Fibroblast of skin of left quadriceps (primary cell): ENCODE measurements at places on chromosomes 12 and 14.

- no peak for DNase-seq
These were observed 39.4 kb upstream of the PPP2R5C start for GRCh38 chr14:101721951-101722661.

- no peak for DNase-seq
These were observed 267.5 kb downstream of the CCDC91 start for GRCh38 chr12:28457785-28458184.

DNA sequence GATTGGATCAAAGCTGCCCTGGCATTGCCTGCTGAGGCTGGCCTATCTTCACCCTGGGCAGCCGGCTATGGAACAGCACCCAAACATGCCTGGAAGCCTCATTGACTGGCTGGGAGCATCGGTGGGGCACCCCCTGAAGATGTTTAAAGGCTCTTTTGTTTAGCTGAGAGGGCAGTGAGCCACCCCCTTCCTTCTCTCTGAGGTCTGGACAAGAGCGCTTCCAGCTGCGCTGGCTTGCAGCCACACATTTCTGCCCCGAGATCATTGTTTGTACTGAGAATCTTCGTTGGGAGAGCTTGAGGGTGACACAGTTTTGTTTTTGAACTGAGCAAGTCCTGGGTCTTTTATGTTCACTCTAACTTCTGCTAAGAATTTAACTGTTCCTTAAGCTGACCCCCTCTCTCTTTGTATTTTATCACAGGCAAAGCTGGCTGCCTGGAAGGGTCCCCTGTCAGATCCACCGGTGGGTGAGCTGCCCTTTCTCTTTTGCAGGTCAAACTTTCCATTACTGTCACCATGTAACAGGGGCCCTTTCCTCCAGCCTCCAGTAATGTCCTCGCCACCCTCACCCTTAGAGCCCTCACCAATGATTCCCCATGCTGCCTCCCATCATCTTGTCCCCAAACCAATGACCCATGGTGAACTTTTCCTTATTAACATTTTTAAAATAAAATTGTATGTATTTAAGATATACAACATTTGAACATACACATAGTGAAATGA is 212.2 kb downstream of the KIF26A start:
- DNase-seq = no peak

DNA sequence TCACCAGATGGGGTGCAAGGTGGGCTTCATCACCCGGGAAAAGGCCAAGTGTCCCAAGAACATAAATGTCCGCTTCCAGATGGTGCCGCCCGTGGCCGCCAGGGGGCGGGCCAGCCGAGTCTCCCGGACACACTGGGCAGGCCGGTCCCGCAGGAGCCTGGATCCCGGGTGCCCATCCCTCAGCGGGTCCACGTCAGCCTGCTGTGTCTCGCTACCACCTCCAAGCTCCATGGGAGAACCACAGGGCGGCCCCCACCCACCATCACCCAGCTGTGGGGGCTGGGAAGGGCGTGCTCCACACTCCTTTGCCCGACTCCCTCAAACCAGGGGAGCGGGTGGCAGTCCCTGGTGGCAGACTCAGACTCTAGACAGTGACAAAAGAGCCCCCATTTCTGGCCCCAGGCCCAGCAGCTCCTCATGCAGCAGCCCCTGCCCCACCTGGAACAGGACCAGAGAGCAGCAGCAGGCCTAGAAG is 22.0 kb upstream of the NUDT14 start:
- peak; percentile 26 for DNase-seq

DNA sequence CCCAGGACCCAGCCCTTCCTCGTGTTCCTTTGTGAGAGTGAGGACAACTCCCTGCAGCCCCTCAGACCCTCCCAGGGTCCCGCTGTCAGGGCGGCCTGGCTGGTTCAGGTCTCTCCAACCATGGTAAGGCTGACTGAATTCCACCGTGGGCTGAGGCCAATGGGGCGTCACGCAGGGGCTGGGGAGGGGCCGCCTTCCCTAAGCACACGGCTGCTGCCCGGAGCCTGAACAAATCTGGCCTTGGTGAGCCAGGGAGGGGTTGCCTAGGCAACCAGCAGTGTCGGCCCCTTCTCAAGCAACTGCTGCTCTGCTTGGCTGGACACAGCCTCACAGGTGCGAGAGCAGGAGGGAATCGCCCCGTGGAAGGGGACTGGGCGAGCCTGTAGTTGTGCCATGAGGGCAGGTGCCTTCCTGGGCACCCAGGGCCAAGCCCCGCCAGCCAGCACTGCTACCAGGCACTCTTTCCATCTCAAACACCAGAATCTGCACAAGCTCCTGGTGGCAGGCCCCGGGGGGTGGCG is 37.0 kb upstream of the GALNT9 start:
- no peak for DNase-seq

- DNase-seq = no peak
These were observed 9.2 kb downstream of the DUSP6 start for GRCh38 chr12:89343127-89343526.

DNA sequence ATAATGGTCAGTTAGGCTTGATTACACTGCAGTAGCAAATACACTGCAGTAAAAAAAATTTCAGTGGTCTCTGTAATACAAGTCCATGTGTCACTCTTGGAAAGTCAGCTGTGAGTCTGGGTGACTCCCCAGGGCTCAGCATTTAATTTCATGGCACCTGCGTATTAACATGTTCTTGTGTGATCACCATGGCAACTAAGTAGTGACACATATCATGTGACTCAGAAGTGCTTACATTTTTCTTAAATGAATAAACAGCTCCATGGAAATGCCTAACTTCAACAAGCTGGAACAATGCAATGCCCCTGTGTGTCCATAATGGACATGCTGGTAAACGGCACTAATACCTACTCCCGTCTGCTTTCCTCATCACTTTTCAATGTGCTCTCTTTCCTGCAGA is 88.5 kb upstream of the ANO4 start:
- no peak for DNase-seq

DNA sequence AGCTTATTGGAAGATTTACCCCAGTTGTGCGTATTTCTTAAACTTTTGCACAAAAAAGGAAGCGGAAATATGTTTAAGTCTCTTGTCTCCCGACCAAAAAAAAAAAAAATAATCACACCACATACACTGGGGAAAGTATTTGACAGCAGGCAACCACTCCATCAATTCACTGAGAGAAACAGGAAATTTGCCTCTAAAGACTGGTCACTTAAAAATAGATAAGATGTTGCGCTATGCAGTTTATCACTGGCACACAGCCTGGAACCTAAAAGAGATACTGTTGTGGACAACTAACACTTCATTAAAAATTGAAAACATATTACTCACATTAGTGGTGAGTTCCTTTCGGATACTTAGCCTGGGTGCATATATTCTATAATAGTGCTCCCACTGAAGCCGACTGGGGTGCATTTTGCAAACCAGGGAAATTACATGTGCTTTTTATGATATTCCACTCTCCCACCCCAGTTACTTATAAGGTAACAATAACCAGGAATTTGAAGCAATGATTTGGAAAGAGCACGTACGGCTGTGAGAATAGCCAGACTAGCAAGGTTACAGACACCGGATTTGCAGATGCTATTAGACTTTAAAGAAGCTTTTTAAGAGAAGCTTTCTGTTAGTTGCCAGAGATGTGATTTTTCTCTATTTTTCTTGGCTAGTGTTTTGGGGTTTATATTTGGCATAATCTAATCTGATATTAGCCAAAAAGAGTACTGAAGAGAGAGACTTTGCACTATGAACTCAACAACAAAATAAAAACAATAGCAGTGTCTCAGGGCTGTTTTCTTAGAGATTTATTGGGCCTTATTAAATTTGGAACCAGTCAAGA is 311.5 kb downstream of the NOVA1 start:
- peak; percentile 14 for DNase-seq

DNA sequence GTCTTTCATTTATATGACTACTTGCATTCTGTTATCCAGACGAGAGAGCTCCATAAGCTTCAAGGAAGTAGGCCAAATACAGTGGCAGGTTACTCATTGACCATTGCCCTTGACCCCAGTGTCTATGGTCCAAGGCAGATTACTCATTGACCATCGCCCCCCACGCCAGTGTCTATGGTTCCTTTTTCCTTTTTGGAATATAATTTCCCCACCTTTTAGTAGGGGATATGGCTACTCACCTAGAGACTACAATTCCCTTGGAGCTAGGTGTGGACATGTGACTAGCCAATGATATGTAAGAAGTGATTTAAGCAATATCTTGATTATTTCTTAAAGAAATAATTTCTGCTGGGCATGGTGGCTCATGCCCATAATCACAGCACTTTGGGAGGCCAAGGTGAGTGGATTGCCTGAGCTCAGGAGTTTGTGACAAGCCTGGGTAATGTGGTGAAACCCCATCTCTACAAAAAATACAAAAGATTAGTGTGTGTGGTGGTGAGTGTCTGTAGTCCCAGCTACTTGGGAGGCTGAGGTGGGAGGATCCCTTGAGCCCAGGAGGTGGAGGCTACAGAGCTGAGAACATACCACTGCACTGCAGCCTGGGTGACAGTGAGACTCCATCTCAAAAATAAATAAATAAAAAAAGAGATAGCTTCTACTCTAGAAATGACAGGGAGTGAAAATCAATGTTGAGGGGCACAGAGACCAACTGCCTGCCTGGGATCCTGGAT is 32.6 kb downstream of the SIX4 start:
- DNase-seq = no peak

DNA sequence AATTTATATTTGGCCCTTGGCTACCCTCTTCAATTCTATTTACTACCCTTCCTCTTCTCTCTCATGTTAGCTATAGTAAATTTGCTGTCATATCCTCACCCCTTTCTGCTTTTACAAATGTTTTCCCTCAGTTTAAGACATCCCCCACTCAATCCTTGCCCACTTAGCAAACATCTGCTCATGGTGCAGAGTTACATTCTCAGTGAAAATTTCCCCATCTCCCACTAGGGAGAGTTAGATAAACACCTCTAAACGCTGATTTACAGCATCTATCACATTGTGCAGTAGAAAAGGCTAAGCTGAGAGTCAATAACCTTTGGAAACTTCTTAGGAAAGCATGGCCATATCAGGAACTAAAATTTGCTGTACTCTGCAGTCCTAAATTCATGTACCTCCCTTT is 69.0 kb downstream of the DENND5B start:
- DNase-seq = no peak

DNA sequence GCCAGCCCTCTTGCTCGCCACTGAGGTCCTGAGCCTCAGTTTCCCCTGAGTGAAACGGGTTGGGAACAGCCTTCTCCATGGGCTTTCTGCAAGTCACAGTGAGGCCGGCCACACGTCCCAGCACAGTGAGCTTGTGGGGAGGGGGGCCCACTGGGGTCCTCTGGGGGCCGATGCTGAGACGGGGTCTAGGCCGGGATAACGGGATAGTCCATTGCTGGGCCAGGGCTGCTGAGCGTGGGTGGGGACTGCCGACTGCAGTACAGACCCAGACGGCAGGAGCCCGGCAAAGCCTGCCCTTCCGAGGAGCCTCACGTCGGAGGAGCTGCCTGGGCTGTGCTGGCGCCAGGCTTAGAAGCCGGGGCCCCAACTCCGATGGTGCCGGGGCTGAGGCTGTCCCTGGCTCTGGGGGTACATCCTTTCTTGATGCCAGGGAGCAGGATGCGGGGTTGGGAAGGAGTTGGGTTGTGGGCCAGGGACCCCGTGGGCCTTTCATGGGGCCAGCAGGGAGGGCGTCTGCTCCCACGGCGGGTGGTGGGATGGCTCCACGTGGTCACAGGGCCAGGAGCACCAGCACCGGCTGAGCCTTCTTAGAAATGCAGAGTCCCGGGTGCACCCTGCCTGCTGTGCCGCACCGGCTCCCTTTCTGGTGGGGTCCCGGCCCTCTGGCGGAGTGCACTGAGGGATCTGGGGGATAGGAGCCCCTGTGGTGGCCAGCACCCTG is 24.2 kb downstream of the NOC4L start:
- DNase-seq = no peak

GRCh38 chr12:94510128-94510527 is 50.5 kb upstream of the CEP83 start:
- DNase-seq = no peak

- DNase-seq = no peak
These were observed 111.8 kb downstream of the PRKCH start for GRCh38 chr14:61433169-61433568.

GRCh38 chr12:50901685-50902113 is 50.6 kb upstream of the HIGD1C start:
- no peak for DNase-seq

GRCh38 chr12:117552971-117553370 is 191.5 kb upstream of the NOS1 start:
- no peak for DNase-seq

- no peak for DNase-seq
These were observed 218.3 kb upstream of the CRY1 start for GRCh38 chr12:107311682-107312081.

GRCh38 chr12:31227401-31227981 is 98.5 kb downstream of the SINHCAF start:
- DNase-seq = no peak

DNA sequence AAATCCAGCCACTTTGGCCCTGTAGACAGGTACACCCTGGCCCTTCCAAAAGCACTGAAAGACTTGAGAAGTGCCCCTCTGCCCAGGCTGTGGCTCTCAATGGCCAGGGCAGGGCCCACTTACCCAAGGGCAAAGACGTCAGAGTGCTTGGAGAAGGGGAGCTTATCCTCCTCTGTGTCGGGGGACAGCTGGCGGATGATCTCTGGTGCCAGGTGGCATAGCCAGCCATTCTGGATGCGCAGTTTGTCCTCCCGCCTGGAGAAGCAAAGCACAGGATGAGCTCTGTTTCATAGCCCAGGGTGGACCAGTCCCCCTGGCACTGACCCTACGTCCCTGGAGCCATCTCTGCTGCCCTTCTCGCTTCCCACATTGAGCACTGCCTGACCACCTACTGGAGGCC is 114.9 kb upstream of the NOS1 start:
- no peak for DNase-seq

- DNase-seq = no peak
These were observed 814 bp downstream of the ANKRD13A start for GRCh38 chr12:109999983-110000505.

GRCh38 chr14:34035177-34035933 is 84.5 kb upstream of the EGLN3 start:
- DNase-seq = no peak

GRCh38 chr14:98871796-98872195 is 400.2 kb downstream of the BCL11B start:
- DNase-seq = no peak

DNA sequence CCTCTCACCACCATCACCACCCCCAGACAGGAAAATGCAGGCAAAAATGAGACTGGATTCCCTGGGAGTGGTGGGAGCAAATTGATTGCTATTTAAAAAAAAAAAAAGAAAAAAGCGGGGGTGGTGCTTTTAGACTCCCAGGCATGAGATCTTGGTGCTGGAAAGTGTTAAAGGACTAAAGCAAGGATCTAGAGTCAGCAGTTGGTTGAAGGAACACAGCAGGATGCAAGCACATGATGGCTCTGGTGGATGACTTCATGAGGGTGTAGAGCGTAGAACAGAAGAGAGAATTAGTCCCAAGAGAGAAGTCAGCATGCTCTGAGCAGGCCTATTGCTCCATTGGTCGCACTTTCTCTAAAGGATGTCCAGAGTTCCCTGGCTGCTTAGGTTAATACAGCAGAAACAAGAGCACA is 183.8 kb upstream of the HMGA2 start:
- DNase-seq = no peak

GRCh38 chr12:48868451-48868850 is 2.8 kb upstream of the RND1 start:
- no peak for DNase-seq
